Fibroblast of skin of scalp (primary cell): ENCODE measurements at places on chromosomes 16 and 17.

GRCh38 chr17:15121426-15121825 lies 143.7 kb downstream of the PMP22 start:
- peak; percentile 56 for DNase-seq

DNA sequence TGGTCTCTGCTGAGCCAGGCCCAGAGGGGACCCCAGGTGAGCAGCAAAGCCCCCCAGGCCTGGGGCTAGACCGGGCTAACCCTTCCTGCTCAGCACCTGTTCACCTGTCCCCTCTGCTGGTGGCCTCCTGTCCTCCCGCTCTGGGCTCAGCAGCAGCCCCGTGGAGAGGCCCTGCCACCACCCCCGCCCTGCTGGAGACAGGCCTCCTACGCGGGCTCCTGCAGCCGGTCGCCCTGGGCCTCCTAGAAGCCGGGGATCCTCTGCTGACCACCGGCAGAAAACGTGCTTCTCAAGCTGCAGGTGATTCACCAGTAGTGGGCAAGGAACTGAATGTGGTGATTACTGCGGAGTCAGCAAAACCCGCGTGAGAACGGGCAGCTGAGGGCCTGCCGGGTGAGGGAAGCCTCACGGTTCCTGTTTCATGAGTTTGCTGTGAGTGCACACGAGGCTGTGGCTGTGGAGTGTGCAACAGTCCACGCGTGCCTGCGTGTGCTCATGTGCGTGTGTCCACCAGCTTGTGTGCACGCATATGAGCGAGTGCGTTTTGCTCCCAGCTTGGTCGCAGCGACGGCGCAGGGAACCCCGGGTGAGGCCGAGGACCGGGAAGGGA lies 792 bp downstream of the SECTM1 start:
- no peak for DNase-seq

GRCh38 chr17:65679165-65679845 lies 117.9 kb upstream of the AXIN2 start:
- DNase-seq = peak; percentile 36

DNA sequence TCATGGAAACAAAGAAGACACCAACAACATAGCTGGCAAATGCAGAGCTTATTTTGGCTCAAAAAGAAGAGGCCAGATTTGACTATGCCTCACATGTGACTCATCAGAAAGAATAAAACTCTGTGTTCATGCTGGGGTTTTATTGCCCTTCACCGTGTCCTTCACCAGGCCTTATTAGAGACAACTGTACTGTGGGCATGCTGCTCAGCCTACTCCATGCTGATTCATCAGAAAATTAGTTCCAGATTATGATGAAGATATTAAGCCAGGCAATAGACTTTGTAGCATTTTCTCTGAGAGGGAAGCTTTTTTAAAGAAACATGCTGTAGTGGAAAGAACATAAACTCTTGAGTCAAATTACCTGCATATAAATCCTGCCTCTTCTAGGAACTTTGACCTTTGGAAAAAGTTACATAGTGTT lies 89.8 kb downstream of the CYB561 start:
- DNase-seq = peak; percentile 96

DNA sequence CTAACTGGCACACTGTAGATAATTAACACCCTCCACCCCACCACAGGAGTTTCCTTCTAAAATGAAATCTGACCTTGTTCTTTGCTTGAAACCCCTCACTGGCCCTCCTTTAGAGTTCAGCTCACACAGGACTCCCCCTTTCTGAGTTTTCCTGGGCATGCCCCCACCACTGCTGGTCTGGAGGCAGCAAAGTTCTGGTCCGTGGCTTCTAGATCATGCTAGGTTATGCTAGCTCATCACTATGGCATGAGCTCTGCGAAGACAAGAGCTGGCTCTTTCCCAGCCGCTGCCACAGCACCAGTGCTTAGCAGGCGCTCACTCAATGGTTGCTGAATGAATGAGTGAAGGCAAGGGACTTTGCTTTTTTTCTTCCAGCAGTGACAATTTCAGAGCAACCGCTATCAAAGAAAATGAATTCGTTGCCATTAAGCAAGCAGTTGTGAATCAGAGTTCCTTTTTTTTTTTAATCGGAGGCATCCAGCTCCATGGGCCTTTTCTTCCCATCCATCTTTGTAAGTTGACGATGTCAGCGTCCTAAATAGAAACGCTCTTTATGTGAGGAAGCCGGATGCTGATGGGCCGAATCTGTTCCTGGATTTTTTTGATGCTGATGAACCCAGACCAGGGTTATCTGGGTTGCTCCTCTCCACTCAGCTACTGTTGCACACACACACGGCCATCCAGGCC lies 80.8 kb upstream of the NOL11 start:
- DNase-seq = peak; percentile 23

DNA sequence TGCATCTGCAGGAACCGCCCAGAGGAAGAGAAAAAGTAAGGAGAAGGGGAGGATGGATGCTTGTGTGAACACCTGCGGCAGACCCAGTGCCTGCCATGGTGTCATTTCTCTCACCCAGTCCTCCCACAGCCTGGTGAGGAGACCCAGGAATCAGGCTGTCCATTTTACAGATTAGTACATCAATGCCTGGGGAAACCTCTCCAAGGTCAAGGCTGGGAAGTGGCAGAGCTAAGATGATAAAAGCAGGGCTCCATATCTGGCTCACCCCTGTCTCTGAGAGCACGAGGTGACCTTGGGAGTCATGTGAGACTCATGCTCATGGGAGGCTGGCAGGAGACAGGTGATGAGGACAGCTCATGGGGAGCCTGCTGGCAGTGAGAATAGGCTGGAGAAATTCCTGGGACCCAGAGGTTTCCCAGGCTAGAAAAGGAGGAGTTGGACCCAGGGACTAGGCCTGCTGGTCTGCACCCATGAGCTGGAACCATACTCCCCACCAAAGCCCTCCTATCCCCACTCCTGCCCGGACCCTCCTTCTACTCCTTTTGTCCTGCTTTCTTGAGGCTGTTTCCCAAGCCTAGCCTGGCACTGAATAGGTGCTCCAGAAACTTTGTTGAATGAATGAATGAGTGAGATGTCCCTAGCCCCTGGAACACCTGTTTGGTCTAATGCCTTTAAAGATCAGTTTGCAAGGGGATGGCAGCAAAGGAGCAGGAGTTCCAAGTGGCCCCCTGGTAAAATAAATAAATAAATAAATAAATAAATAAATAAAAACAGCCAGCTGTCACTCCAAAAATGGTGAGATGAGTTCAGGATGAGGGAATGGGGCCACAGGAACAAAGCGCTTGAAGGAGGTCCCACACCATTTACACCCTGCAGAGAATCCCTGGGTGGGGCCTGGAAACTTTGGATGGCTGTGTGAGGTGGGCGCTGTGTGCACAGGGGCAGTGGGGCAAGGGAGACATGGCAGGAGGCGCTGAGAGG lies 1.6 kb downstream of the ZNF629 start:
- DNase-seq = no peak

- DNase-seq = peak; percentile 100
These were observed 36.0 kb downstream of the CHD9 start for GRCh38 chr16:53090591-53091411.

GRCh38 chr17:30543456-30543855 lies 66.2 kb downstream of the GOSR1 start:
- no peak for DNase-seq

- no peak for DNase-seq
These were observed 14.4 kb downstream of the GUCY2D start for GRCh38 chr17:8016632-8017424.

GRCh38 chr17:17375841-17376240 lies 72.7 kb downstream of the NT5M start:
- no peak for DNase-seq

GRCh38 chr16:85353013-85353412 lies 240.7 kb upstream of the CIBAR2 start:
- DNase-seq = no peak

DNA sequence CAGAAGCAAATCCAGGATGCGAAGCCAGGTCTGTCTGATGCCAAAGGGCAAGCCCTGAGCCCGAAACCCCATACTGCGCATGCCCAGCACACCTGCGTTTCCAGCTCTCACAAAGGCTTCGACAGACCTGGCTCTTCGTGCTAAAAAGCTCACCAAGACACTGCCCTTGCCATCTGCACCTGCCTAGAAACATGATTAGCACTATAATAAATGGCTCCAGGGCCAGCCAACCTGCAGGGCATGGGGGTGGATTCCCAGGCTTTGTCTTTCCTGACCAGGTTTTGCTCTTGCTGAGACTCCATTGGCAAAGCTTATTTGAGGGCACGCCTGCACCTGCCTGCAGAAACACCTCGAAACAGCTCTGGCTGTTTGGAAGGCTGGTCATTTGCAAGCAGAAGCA lies 14.4 kb upstream of the PLD6 start:
- DNase-seq = no peak

GRCh38 chr16:69745232-69745612 lies 9.5 kb downstream of the NOB1 start:
- no peak for DNase-seq

GRCh38 chr17:8647956-8648355 lies 17.4 kb upstream of the MYH10 start:
- DNase-seq = no peak

- DNase-seq = no peak
These were observed 3.5 kb downstream of the ATP2A3 start for GRCh38 chr17:3960764-3961163.

- no peak for DNase-seq
These were observed 829 bp downstream of the DHRS7B start for GRCh38 chr17:21127509-21128077.

DNA sequence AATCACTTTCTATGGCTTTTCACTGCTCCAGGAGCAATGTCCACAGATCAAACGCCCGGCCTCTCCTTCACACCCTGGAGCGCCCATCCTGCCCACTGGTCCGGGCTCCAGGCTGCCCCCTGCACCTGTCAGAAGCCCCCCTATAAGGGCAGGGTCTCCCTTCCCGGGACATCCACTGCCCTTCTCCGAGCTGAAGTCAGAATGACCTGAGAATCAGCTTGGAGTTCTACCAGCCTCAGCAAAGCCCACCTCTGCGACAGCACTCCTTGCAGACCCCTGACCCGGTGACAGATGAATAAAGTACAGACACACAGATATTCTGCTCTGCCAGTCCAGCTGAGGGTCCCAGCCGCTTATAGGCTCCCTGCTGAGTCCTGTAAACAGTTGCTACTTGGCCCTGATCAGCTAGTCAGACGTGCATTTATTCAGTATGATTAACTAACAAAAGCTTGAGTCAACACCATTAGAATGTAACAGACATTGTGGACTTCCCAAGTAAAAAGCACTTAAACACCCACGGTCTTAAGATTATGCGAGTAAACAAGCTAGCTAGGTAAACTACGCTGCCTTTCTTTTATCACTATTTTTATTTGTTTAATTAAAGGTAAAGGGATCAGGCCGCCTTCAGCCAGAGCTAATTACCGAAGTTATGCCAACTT lies 4.8 kb downstream of the SLC7A5 start:
- DNase-seq = no peak

- DNase-seq = no peak
These were observed 33.2 kb upstream of the MEAK7 start for GRCh38 chr16:84537491-84538151.

DNA sequence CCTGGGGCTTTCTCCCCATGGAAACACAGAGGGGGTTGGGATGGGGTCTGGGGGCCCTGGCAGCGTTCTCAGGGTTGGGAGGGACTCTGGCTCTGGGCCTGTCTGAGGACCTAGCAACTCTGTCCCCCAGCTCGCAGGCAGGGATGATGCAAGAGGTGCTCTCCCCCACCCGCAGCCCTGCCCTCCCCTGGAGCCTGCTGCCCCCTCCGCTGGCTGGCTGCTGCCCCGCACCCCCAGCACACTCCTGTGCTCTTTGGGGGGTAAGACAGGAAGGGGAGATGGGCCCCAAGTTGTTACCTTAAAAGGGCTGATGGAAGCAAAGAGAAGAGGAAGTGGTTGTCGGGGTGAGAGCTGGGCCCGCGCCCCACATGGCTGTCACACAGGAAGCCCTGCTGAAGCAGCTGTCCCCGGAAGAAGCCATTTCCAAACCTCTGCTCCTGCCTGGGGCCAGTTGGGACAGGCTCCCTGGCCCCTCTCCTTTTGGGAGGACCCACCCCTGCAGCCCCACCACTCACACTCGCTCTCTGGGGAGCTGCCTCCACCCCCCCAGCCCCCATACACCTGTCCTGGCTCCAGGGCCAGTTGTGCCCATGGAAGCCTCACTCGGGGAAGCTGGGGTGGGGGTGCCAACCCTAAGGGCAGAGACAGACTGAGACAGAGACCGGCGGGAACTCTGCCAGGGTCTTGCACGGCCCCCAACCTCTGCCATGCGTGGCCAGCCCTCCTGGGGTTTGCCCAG lies 2.5 kb downstream of the CORO1A start:
- no peak for DNase-seq

GRCh38 chr16:27330542-27330941 lies 16.8 kb downstream of the IL4R start:
- DNase-seq = peak; percentile 99

- DNase-seq = peak; percentile 98
These were observed at the start of the genes ACOX1 and TEN1 for GRCh38 chr17:75978938-75979704. Gene ACOX1 (minus strand): TSS chr17:75979166. CDS start chr17:75979073, 93 bp downstream. Gene TEN1 (plus strand): TSS chr17:75979240. CDS start chr17:75986193, 6,953 bp downstream.

DNA sequence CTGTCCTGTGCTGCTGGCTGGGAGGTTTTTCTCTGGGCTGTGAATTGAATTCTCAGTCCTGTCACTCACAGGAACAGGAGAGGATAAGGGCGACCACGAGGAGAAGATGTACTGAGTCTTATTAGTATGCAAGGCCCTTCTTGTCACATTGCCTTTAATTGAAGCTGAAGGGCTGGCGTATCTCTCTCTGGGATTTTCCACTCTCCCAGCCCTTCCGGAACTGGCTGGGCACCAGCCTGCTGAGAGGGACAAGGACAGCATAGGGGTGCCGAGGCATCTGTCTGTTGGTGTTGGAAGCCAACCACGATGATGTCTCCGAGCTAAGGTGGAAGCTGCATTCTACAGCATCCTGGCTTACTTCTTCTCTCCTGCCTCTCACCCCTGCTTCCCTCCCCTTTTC lies 33.2 kb downstream of the GPRC5B start:
- no peak for DNase-seq

- peak; percentile 82 for DNase-seq
These were observed 22.6 kb downstream of the LGALS3BP start for GRCh38 chr17:78957128-78957527.

GRCh38 chr17:66769911-66770310 lies 65.0 kb upstream of the CACNG5 start:
- no peak for DNase-seq

DNA sequence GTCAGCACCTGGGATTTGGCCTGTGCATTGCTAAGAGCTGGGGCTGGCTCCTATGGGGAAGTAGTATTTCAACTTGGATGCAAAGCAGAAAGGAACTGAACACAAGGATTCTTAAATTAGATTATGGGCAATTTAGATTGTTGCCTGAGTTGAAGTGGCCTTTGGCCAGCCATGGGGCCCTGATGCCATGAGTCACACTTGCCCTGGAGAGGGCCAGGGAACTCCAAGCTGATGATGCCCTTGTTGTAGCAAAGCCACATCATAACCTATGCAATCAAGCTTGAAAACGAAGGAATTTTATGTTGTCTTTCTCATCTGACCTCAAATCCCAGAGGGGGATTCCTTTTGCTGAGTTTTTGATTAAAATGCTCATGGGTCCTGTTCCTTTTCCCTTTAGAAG lies 3.9 kb upstream of the SPATA32 start:
- DNase-seq = peak; percentile 92

GRCh38 chr16:76389126-76389525 lies 111.9 kb downstream of the CNTNAP4 start:
- peak; percentile 57 for DNase-seq

- DNase-seq = no peak
These were observed 100.4 kb upstream of the DNAH17 start for GRCh38 chr17:78677303-78678221.
